Left renal cortex interstitium (tissue), 4 donors: ENCODE measurements at places on chromosomes 3 and 15. TPM values are rescaled to one million over a fixed set of nuclear protein-coding genes. Genes with fewer than 3 reads are reported as not detected.

- DNase-seq: no peak
Observed at GRCh38 chr3:177466074-177466473, 268.8 kb upstream of the TBL1XR1 start.

- no peak for DNase-seq
Observed at GRCh38 chr3:88248658-88249057, 98.9 kb downstream of the C3orf38 start.

DNA sequence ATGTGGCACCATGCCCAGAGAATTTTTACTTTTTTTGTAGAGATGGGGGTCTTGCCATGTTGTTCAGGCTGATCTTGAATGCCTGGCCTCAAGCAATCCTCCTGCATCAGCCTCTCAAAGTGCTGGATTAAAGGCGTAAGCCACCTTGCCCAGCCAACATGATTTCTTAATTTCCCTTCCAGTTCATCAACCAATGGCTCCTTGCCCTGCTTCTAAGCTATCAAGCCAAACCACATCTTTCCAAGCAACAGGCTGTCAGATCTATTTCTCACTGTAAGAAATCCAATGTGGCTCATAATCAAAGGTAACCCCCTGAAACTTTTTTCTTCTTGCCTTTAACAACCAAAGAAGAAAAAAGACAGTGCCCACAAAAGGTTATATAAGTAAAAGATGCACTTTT lies 204.2 kb upstream of the ICE2 start:
- DNase-seq: no peak

GRCh38 chr3:45219694-45220093 lies 6.4 kb downstream of the TMEM158 start:
- DNase-seq: no peak

DNA sequence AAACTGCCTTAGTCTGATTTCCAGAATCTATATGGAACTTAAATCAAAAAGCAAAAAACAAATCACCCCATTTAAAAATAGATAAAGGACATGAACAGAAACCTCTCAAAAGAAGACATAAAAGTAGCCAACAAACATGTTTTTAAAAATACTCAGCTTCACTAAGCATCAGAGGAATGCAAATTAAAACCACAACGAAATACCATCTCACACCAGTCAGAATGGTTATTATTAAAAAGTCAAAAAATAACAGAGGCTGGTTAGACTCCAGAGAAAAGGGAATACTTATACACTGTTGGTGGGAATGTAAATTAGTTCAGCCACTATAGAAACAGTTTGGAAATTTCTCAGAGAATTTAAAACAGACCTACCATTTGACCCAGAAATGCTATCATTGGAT lies 367.9 kb downstream of the ZIC4 start:
- DNase-seq: no peak

GRCh38 chr15:65651831-65652749 lies 30.4 kb downstream of the SLC24A1 start:
- DNase-seq: no peak

- DNase-seq: no peak
Observed at GRCh38 chr3:100001526-100002270, 112.6 kb downstream of the FILIP1L start.

CIDEC gene
- not detected for polyA plus RNA-seq

DNA sequence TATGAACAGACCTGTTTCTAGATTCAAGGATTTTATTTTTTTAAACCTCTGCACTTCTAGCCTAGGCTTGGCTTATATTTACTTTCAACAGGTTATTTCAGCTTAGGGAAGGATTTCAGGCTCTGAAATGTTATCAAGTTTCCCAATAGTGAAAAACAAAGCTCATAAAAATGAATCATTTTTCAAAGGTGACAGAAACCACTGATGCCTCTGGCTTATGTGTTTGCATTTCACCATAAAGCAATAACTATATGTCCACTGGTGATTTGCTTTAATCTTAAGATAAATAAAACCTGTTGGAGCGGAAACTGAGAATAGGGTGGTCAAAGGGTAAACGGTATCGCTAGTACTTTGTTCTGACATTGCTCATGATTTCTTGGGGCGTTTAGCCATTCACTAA lies 141.2 kb upstream of the LRIG1 start:
- no peak for DNase-seq

GRCh38 chr3:184429786-184430185 lies 49.9 kb downstream of the CHRD start:
- no peak for DNase-seq

DNA sequence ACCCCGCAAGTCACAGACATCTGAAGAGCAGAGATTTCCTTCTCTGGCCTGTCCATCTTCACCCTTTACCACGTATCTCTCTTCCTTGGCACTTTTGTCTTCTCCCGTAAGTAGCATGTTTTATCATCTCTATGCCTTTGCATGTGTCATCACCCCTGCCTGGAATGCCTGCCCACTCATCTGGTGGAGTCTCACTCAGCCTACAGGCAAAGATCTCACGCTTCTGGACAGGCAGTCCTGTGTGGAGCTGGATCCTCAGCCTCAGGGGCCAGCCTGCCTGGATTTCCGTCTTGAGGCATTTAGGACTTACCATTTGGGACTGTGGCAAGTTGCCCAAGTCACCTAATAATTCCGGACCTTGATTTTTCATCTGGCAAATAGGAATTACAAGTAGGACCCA lies 114.3 kb upstream of the CACNA2D3 start:
- no peak for DNase-seq

- no peak for DNase-seq
Observed at GRCh38 chr3:173703771-173704170, 306.2 kb downstream of the NLGN1 start.

GRCh38 chr3:194135806-194136518 lies at the start of gene HES1:
Gene HES1, plus strand, starts transcription at chr3:194136148. Its CDS starts 233 bp downstream, at chr3:194136381.
- peak; percentile 88 for DNase-seq

CPNE4 gene
- polyA plus RNA-seq: 0.51 TPM

- DNase-seq: no peak
Observed at GRCh38 chr3:190436331-190436730, 13.4 kb downstream of the TMEM207 start.

PHLDB2 gene
- polyA plus RNA-seq: 71.9 TPM

- no peak for DNase-seq
Observed at GRCh38 chr3:44958386-44958785, 17.6 kb downstream of the ZDHHC3 start.

OSTN gene
- polyA plus RNA-seq: 42.6 TPM

GRCh38 chr3:69710153-69710977 lies 28.9 kb upstream of the MITF start:
- DNase-seq: no peak

IGF1R gene
- polyA plus RNA-seq: 60.2 TPM

- no peak for DNase-seq
Observed at GRCh38 chr3:124770336-124771082, 40.3 kb downstream of the UMPS start.

GANC gene
- polyA plus RNA-seq: 34.4 TPM

DNA sequence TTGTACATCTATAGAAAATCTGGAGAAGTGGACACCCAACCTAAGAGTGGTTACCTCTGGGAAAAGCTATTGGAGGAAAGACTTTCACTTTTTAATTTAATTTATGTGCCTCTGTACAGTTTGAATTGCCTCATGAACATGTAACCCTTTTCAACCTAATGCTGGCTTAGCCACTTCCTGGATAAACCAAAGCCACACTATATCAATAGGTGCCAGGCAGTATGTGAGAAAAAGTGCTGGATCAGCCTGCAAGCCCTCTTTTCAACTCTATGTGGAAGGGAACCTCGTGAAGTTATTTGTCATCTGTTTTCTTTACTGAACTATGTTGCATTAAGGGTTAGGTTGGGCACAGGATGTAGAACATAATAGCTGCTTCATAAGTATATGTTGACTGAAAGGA lies 9.3 kb upstream of the TOPAZ1 start:
- DNase-seq: no peak

BUB1B gene
- 35.9 TPM for polyA plus RNA-seq

DNA sequence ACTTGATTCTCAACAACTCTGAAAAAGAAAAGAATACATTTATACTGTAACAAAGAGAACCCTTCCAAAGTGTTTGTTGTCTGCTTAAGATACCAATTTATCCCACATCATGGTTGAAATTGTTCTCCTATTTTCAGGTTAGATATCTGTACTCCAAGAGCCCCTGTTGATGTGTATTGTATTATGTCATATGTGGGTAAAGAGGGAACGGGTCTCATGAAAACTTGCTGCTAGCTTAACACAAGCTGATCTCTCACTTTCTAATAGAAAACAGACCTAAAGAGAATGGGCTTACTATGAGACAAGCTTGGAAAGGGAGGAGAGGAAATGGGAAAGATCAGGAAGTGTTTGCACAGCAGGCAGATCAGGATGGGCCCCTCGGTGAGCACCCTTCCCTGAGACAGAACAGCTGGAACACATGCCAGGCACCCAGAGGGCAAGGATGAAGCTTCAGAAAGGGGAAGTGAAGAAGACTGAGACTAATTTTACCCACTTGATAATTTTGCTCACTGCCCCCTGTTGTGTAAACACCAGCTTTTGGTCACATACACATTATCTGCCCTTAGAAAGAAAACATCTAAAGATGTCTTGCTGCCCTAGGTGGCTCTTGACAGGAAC lies 747.9 kb upstream of the CCDC54 start:
- no peak for DNase-seq

DNA sequence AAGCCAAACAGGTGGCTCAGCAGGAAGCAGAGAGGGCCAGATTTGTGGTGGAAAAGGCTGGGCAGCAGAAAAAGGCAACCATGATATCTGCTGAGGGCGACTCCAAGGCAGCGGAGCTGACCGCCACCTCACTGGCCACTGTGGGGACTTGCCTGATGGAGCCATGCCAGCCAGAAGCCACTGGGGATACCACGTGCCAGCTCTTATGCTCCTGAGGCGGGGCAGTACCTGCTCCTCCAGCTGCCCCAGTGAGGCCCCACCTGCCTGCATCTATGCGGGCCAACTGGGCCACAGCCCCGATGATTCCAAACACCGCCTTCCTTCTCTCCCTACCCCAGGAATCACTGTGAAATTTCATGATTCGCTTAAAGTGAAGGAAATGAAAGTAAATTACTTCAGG lies 22.9 kb upstream of the ARIH1 start:
- no peak for DNase-seq

- no peak for DNase-seq
Observed at GRCh38 chr3:122668930-122669730, 11.5 kb upstream of the PARP14 start.

DNA sequence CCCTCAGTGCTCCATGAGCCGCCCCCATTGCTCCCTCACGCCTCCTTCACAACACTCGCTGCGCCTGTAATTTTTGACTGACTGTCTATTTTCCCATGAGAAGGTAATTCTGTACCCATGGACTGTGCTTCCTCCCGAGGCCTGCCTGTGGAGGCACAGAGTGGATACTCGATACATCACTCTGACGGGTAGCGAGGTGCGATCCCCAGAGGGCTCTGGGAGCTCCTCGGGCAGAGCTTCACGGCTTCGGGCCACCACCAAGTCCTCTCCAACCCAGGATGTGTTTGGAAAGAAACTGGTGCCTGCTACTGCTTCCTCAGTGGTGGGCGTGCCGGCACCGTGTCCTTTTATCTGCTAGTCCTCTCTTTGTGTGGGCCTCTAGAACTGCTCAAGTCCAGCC lies 108.6 kb upstream of the DLG1 start:
- DNase-seq: no peak

DNA sequence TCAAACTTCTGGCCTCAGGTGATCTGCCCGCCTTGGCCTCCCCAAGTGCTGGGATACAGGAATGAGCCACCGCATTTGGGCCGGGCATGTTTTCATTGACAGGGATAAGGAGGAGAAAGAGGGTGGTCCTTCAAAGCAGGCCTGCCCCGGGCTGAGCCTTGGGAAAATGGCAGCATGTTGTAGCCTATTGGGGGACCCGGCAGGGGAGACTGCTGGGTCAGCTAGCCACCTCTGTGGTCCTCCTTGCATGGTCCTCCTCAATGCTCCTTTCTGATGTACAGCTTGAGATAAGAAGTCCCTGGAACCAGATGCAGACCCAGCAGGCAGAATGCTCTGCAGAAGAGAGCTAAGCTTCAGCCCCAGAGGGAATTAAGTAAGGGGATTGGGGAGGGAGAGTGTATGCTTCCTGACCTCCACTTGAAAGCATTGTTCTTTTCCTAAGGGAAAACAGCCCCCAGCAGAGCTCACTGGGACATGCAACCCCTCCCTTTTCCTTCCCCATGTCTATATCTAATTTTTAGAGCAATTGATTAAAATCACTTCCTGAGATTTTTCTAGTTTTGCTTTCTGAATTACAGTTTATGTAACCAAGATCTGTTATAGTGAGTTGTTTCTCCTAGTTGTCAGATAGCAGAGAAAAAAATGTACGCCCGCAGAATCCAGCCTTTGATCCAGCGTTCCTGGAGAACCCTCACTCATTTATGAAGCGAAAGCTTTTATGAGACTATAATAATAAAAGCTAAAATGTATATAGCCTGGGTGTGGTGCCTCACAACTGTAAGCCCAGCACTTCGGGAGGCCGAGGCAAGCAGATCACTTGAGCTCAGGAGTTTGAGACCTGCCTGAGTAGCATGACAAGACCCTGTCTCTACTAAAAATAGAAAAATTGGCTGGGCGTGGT lies 48.7 kb upstream of the VILL start:
- no peak for DNase-seq

DNA sequence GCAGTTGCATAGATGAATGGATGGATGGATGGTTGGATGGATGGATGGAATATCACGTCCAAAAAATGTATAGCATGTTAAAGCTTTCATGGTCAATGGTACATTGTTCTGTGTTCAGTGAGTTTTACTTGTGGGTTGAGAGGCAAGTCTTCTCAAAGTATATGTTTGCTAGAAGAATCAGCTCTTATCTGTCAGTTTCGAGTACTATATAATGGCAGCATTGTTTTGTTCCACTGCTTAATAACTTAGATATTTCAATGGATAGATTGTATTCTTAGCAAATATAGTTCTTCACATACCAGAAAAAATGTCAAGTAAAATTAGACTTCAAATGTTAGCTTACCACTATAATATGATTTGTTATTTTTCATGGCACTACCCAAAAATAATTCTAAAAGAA lies 100.9 kb upstream of the CDIN1 start:
- DNase-seq: no peak

TICRR gene
- 15.8 TPM for polyA plus RNA-seq

GRCh38 chr3:87478716-87479115 lies 202.3 kb upstream of the POU1F1 start:
- DNase-seq: no peak

TADA3 gene
- 78.5 TPM for polyA plus RNA-seq

FGD5 gene
- polyA plus RNA-seq: 25.0 TPM

CHST2 gene
- polyA plus RNA-seq: 46.6 TPM

LDHAL6B gene
- 0.52 TPM for polyA plus RNA-seq

COLQ gene
- polyA plus RNA-seq: 3.8 TPM

- DNase-seq: peak; percentile 55
Observed at GRCh38 chr15:68818769-68819494, 1.8 kb downstream of the ANP32A start.

DNA sequence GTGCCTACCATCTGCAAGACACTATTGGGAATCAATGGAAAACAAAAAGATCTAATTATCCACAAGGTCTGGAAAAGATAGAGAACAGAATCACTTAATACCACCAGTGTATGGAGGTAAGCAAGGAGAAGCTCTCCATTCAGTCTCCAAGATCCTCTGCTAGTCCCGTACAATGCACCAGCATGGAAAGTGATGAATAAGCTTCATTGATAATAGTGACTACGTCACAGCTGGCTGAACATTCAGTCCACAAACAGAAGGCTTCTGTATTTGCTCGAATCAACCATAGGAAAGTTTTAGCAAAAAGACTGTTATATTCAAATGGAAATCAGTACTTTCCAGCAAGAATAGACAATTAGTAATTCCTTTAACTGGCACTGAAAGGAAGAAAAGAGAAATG lies 42.9 kb downstream of the IGSF11 start:
- DNase-seq: no peak

GRCh38 chr3:134357261-134357913 lies 16.9 kb downstream of the AMOTL2 start:
- DNase-seq: no peak
